ENCODE measurements at places on chromosomes 1 and 21.

DNA sequence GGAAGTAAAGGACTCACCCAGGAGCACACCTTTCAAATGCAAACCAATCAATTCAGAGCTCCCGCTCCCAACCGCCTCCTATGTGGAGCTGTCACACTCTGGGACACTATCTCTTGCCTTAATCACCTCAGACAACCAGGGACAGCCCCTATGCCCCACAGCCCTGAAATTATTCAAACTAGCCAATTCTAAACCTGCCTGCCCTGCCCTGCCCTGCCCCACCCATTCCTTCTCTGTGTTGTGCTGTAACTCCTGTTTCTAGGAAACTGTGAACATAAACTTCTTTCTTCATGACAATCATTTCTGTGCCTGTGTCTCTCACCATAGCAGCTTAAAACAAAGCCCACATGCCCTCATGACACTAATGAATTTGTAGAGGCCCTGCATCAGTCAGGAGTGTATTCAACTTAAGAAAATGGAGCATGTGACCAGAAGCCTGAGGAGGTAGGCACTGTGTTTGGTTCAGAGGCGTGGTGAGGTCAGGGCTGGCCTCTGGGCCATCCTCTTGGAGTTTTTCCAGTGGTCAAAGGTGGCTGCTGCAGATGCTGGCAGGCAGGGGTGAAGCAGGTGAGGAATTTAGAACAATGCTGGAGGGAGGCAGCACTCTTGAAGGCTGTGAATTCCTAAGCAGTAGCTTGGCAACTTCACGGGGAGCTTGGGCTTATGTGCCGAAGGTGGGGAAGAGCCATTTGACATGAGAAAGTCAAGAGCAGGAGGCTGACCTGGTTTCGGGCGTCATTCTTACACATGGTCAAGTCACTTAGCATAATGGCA, 74.5 kb downstream of the RHOU start:
- H3K27me3 ChIP-seq: no peaks in the 10 kb centered on the region
- H3K27ac ChIP-seq: no peak overlapping the region
- H3K4me3 ChIP-seq: no peak overlapping the region
- H3K4me1 ChIP-seq: peaks cover 51% of the 10 kb centered on the region
- no peak for DNase-seq

GRCh38 chr1:89894210-89895201, 73.7 kb downstream of the LRRC8D start:
- H3K36me3 ChIP-seq: peaks cover 11% of the 10 kb centered on the region
- no peak for DNase-seq
- no peaks in the 10 kb centered on the region for H3K27me3 ChIP-seq
- H3K27ac ChIP-seq: no peak overlapping the region
- peaks cover 49% of the 10 kb centered on the region for H3K4me1 ChIP-seq

GRCh38 chr1:21313203-21313885, 23.1 kb upstream of the ECE1 start:
- no peak overlapping the region for H3K27ac ChIP-seq
- no peaks in the 10 kb centered on the region for H3K36me3 ChIP-seq
- no peaks in the 10 kb centered on the region for H3K27me3 ChIP-seq

- no peak for DNase-seq
- H3K36me3 ChIP-seq: no peaks in the 10 kb centered on the region
- no peak overlapping the region for H3K27ac ChIP-seq
- H3K27me3 ChIP-seq: no peaks in the 10 kb centered on the region
- peaks cover 37% of the 10 kb centered on the region for H3K4me1 ChIP-seq
These were observed 11.3 kb downstream of the UBE2G2 start for GRCh38 chr21:44790368-44790767.

- peaks cover 20% of the 10 kb centered on the region for H3K4me1 ChIP-seq
- no peak overlapping the region for H3K4me3 ChIP-seq
- H3K27me3 ChIP-seq: 0 out of 3 replicates have a peak, but pooled peaks cover 6% of the 10 kb centered on the region
- H3K27ac ChIP-seq: no peak overlapping the region
- no peaks in the 10 kb centered on the region for H3K36me3 ChIP-seq
These were observed 3.1 kb downstream of the LAMB3 start for GRCh38 chr1:209648931-209649776.

DNA sequence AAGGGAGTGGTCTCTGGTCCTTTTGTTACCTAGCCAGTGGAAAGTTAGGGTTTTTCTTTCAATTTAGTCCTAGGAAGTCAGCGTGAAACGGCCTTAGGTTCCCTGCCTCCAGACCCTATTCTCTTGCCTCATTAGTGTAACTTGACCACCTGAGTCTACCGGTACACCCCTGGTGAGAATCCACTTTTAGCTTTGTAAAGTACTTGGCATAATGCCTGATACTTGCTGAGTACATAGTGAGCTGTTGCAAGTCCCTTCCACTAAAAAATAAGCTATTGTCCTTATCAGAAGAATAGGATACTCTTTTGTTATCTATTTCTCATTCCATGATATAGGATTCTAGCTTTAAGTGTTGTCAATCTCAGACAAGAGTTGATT, 228.8 kb downstream of the ST6GALNAC3 start:
- H3K27ac ChIP-seq: no peak overlapping the region
- H3K4me3 ChIP-seq: no peak overlapping the region
- H3K27me3 ChIP-seq: no peaks in the 10 kb centered on the region
- H3K36me3 ChIP-seq: no peaks in the 10 kb centered on the region

DNA sequence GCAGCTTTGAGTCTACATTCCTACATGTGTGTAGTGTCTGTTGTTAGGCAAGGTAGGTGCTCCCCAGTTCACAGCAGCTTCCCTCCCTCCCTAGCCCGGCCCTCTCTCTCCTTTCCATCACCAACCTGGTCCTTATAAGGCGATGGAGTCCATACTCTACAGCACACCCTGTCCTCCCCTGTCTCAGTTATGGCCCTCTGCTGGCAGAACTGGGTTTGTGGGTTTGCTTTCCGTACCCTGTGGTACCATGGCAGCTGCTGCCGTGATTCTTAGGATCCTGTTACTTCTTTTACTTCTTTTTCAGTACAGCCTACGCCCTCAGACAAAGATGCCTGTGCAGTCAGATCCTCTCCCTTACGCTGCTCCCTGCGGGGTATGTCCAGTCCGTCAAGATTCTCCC, 31.7 kb downstream of the AK5 start:
- H3K4me1 ChIP-seq: no peaks in the 10 kb centered on the region
- no peak overlapping the region for H3K27ac ChIP-seq
- no peak overlapping the region for H3K4me3 ChIP-seq

- no peaks in the 10 kb centered on the region for H3K4me1 ChIP-seq
- no peak overlapping the region for H3K27ac ChIP-seq
- H3K36me3 ChIP-seq: peaks cover 58% of the 10 kb centered on the region
- no peak overlapping the region for H3K4me3 ChIP-seq
These were observed 21.6 kb downstream of the SDHC start for GRCh38 chr1:161335796-161336195.

GRCh38 chr1:202143768-202144401, 652 bp downstream of the ARL8A start:
- peaks cover 43% of the 10 kb centered on the region for H3K27me3 ChIP-seq
- peaks cover 28% of the 10 kb centered on the region for H3K4me1 ChIP-seq
- no peak for DNase-seq
- no peaks in the 10 kb centered on the region for H3K36me3 ChIP-seq
- H3K27ac ChIP-seq: no peak overlapping the region

DNA sequence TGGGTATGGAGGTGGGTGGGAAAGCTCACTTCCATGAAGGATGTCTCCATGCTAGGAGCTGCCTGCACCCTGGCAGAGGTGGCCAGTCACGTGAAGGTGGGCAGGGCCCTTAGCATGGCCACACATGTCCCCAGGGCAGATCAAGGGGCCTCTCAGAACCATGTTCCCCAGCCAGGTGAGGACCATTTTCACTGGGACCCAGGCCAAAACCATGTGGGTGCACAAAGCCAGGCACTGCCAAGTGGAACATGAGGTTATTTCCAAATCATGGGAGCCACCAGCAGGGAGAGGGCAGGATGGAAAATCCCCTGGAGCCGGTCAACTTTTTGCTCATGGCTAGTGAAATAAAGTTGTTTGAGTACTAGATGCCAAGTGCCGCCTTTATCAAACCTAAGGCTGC, 9.7 kb downstream of the ZNF692 start:
- H3K27me3 ChIP-seq: no peaks in the 10 kb centered on the region
- H3K36me3 ChIP-seq: peaks cover 28% of the 10 kb centered on the region
- no peak for DNase-seq
- no peaks in the 10 kb centered on the region for H3K4me1 ChIP-seq

DNA sequence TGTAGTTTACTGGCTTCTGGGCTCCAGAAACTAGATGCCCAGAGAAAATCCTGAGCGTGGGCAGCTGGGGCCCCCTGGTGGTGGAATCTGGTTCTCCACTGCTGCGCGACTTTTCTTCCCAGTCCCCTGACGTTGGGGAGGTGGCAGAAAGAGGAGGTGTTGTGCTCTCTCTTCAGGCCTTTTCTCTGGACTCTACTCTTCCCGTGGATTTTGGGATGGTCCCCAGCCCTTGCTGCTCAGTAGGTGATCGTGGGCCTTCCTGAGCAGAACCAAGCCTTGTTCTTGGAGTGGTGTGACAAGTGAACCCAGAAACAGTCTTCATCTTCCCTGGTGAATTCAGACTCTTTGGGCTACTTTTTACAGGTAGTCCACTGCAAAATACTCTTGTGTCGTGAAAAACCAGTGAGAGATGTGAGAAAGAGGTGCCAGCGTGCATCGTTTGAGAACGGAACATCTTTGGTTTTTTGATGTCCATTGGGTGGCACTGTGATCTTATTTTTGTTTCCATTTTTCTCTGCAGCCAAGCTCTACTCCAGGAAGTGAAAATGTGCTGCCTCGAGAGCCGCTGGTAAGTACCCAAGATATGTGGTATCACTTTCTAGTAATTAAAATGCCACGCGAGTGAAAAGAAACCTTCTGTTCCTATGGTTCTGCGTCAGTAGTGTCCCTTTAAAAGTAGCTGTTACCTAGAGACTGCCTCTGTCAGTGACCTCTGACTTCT, 20.2 kb downstream of the PEX14 start:
- no peaks in the 10 kb centered on the region for H3K27me3 ChIP-seq
- peak; percentile 40 for DNase-seq
- peaks cover 2% of the 10 kb centered on the region for H3K36me3 ChIP-seq
- no peak overlapping the region for H3K27ac ChIP-seq
- no peak overlapping the region for H3K4me3 ChIP-seq

GRCh38 chr1:32992489-32993323, 28.1 kb upstream of the RNF19B start:
- no peaks in the 10 kb centered on the region for H3K36me3 ChIP-seq
- no peak overlapping the region for H3K27ac ChIP-seq
- H3K4me1 ChIP-seq: peaks cover 17% of the 10 kb centered on the region

DNA sequence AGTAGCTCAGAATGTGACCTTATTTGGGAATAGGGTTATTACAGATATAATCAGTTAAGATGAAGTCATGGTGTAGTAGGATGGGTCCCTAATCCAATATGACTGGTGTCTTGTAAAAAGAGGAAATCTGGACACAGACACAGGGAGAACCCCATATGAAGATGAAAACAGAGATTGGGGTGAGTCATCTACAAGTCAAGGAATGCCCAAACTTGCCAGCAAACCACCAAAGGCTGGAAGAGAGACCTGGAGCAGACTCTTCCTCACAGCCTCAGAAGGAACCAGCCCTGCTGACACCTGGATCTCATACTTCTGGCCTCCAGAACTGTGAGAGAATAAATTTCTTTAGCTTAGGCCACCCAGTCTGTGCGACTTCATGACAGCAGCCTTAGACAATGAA, 29.9 kb downstream of the KRTAP19-8 start:
- no peaks in the 10 kb centered on the region for H3K36me3 ChIP-seq
- no peak overlapping the region for H3K27ac ChIP-seq
- no peaks in the 10 kb centered on the region for H3K27me3 ChIP-seq
- H3K4me1 ChIP-seq: no peaks in the 10 kb centered on the region

- no peaks in the 10 kb centered on the region for H3K27me3 ChIP-seq
- H3K4me3 ChIP-seq: peak overlapping the region; percentile 86
- H3K4me1 ChIP-seq: peaks cover 50% of the 10 kb centered on the region
- H3K36me3 ChIP-seq: no peaks in the 10 kb centered on the region
- peak overlapping the region; percentile 88 for H3K27ac ChIP-seq
- DNase-seq: no peak
These were observed 519 bp downstream of the RERE start for GRCh38 chr1:8816831-8817411.

GRCh38 chr1:201122321-201122957, 4.5 kb downstream of the ASCL5 start:
- H3K4me3 ChIP-seq: no peak overlapping the region
- H3K27ac ChIP-seq: no peak overlapping the region
- H3K27me3 ChIP-seq: peaks cover 6% of the 10 kb centered on the region
- no peak for DNase-seq
- no peaks in the 10 kb centered on the region for H3K36me3 ChIP-seq
- peaks cover 11% of the 10 kb centered on the region for H3K4me1 ChIP-seq

DNA sequence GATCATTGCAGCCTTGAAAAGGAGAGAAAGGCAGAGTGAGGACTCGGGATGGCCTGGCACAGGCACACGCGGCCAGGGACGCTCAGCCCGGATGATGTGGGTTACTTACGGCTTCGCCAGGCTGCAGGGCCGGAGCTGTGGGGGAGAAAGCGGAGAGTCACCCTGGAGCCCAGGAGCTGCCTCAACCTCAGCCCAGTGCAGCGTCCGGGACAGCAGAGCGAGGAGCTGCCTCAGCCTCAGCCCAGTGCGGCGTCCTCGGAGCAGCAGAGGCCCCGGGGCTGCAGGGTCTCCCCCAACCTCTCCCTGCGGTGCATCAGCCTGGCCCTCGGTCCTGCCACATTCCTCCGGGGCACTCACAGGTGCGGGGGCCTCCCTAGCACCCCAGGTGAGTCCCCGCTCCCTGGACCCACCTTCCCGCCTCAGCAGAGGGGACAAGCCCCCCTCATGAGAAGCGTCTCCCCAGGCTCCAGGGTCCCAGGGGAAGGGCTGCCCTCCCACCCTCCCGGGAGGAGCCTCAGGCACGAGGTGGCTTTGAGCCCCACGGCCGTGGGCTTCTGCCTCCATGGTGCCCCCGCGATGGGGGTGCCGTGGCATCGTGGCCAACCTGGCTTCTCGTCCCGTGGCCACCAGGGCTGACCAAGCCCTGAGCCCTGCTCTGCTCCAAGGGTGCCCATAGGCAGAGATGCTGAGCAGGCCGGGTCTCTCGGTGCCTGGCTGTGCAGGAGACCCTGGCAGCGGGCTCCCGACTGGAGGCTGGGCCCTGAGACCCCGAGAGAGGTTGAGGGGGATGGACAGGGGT, 10.5 kb upstream of the RNF223 start:
- no peaks in the 10 kb centered on the region for H3K36me3 ChIP-seq
- no peak overlapping the region for H3K27ac ChIP-seq
- H3K4me3 ChIP-seq: no peak overlapping the region
- DNase-seq: no peak
- H3K4me1 ChIP-seq: peaks cover 8% of the 10 kb centered on the region
- no peaks in the 10 kb centered on the region for H3K27me3 ChIP-seq

DNA sequence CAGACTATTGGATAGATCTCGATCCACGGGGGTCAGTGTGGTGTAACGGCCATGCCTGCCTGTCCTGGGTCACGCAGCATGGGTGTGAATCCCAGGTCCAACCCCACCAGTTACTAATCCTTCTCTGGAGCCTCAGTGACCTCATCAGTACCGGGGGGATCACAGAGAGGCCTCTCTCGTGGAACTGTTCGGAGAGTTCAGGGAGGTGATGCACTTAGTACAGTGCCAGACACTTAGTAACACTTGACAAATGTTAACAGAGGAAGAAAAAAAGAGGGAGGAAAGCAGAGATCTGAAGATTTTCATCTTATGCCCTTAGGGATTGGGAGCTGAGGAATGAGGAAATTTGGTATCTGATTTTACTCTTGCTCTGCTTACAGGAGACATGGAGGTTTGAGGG, 2.9 kb downstream of the ABCA4 start:
- no peaks in the 10 kb centered on the region for H3K36me3 ChIP-seq
- no peak overlapping the region for H3K27ac ChIP-seq
- no peak overlapping the region for H3K4me3 ChIP-seq
- peaks cover 90% of the 10 kb centered on the region for H3K4me1 ChIP-seq
